Suppressor macrophage (primary cell): ENCODE measurements at places on chromosomes 11 and 22.

DNA sequence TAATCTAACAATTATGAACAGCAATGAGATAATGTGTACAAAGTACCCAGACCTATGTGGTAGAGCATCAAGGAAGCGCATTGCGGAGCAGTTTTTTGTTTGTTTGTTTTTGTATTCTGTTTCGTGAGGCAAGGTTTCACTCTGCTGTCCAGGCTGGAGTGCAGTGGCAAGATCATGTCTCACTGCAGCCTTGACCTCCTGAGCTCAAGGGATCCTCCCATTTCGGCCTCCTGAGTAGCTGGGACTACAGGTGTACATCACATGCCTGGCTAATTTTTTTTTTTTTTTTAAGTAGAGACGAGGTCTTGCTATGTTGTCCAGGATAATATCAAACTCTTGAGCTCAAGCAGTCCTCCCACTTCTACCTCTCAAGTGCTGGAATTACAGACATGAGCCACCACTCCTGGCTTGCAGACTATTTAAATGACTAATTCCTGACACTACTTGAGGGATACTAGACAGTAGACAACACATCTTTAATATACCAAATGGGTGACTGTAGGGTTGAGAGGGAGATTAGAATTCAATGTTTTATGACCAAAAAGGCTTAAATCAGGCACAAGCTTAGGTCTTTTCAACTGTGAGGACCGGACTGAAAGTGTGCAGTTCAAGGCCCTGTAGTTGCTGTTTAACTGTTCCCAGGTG lies 12.7 kb downstream of the OR51B4 start:
- DNase-seq, result no peak

DNA sequence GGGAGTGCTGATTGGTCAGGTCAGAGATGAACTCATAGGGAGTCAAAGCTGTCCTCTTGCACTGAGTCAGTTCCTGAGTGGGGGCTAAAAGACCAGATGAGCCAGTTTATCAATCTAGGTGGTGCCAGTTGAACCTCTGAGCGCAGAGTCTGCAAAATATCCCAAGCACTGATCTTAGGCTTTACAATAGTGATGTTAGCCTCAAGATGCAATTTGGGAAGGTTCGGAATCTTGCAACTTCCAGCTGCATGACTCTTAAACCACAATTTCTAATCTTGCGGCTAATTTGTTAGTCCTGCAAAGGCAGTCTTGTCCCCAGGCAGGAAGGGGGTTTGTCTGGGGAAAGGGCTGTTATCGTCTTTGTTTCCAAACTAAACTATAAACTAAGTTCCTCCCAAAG lies 92.3 kb upstream of the PARVA start:
- no peak for DNase-seq

DNA sequence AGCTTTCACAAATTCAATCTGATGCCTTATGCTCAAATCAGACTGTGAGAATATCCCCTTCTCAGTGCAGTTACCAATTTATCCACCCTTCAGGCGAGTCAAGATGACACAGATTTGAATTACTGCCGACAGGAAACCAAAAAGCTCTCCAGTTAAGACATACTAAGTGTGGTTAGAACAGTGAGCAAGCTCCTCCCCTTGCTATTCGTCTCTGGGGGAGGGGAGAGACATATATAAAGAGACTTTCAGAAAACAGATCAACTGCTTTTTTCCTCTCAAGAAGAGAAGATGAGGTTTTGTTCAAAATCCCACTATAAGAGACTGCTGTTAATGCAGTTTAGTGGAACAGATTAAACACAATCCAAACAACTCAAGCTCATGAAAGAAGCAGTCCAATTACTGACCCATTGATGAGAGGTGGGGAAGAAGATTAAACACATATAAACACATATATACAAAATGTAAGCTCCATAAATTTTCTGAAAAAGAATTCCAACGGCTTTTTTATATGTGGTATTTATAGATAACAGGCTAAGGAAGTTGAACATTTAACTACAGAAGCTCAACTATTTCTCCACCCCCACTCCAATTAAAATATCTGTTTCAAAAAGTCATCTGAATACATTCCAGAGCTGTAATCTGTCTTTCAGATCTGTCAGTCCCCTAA lies 102.7 kb downstream of the MRTFA start:
- DNase-seq, result peak; percentile 68

DNA sequence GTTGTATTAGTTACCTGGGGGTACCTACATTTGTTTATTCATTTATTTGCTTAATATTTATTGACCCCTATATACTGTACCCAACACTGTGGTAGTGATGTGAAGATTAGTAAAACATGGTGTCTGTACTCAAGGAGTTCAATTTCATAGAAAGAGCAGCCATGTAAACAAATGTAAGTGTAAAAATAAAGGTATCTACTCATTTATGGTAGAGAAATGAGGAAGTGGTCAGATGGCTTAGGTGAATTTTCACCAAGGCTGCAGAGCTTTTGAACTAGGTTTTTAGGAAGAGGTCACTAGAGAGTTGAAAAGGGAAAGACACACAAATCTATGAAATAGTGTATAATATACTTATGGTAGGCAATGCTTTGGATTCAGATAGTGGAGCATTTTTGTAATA lies 11.1 kb downstream of the CTR9 start:
- DNase-seq, result no peak

DNA sequence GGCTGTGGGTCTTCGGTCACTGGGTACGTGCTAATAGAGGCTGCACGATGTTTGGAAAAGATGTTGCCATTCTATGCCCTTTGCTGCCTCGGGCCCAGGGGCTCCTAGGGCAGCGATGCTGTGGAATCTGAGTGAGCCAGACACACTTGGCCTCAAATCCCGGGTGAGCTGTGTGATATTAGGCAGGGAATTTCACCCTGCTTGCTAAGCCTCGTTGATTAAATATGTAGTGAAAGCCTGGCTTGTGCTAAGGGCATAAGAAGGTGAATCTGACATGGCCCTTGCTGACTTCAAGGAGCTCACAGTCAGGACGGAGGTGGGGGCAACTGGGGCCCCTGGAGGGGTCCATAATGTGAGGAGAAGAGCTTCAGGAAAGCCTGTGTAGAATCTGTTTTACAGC lies 5.4 kb upstream of the HMOX1 start:
- DNase-seq, result no peak

GRCh38 chr11:114472661-114473060 lies 33.4 kb downstream of the REXO2 start:
- DNase-seq, result no peak

DNA sequence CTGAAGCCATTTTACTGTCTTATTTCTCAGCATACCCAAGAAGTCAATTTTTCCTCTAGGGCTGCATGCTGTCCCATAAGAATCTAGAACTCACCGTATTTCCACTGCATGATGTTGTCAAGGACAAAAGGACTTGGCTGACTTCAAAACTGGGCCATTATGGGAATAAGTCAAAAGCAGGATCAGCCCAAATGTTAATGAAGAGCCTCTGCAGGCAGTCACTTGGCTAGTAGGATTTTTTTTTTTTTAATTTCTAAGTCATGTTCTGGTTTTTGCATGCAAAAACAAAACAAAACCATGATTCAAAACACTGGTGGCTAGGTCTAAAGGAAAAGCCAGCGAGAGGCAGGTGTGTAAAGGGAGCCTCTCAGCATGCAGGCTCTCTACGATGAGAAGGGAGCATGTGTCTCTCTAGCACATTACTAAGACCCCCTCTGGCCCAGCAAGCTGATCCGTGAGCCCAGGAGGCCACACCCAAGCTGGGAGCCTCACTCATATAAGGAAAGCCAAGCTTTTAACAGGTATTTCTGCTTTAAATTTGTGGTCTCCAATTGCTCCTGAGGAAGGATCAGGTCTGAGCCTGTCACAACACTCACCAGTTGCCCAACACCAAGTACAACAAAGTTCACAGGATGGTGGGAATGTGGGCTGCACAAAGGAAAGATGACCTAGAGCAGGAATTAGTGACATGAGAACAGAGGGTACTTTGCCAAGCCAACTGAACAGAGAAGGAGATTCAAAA lies 21.4 kb upstream of the STK33 start:
- no peak for DNase-seq

DNA sequence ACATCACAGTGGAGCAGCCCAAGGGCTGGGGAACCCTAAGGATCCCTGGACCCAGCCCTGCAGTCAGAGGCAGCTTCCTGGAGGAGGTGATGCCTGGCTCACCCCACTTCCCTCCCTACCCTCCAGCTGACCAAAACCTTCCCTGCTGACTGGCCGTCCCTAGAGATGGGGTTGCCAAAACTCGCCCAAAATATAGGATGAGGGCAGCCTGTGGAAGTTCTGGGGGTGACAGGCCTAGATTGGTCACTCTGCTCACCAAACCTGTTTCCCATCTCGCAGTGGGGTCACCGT lies 35.0 kb upstream of the PPARA start:
- DNase-seq, result no peak

DNA sequence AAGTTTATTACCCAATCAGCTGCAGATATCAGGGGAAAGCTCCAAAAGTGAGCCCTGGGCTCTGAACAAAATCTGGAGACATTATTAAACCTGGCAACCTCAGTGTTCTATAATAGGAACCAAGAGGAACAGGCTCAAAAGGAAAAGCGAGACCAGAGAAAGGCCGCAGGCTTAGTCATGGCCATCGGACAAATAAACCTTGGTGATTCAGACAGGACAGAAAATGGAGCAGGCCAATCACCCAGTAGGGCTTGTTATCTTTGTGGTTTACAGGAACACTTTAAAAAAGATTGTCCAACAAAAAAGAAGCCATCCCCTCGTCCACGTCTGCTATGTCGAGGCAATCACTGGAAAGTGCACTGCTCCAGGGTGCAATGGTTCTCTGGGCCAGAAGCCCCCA lies 7.7 kb upstream of the PANX1 start:
- DNase-seq, result no peak

DNA sequence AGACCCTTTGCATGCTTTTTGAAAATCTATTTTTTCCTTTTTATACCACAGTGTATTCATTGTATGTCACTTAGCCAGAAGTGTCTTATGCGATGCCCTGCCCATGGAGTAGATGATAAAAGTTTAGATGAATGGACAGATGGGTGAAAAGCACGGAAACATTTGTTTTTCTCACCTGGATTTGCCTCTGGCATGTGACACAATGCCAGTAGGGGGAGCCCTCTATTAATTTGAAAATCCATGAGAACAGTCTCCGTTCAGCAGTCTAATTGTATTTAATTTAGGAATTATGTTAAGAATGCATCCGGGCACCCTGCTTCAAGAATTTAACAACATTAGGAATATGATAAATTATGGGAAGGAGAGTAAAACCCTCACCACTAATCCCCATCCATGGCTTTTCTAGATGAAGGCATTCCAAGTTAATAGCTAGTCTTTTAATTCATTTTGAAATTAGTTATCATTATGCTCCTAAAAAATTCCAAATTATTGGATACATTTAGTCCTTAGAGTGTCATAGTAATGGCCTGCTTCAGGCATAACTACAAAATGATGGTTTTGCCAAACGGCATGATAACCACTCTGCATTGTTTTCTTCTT lies 55.3 kb upstream of the ALKBH3 start:
- peak; percentile 42 for DNase-seq

DNA sequence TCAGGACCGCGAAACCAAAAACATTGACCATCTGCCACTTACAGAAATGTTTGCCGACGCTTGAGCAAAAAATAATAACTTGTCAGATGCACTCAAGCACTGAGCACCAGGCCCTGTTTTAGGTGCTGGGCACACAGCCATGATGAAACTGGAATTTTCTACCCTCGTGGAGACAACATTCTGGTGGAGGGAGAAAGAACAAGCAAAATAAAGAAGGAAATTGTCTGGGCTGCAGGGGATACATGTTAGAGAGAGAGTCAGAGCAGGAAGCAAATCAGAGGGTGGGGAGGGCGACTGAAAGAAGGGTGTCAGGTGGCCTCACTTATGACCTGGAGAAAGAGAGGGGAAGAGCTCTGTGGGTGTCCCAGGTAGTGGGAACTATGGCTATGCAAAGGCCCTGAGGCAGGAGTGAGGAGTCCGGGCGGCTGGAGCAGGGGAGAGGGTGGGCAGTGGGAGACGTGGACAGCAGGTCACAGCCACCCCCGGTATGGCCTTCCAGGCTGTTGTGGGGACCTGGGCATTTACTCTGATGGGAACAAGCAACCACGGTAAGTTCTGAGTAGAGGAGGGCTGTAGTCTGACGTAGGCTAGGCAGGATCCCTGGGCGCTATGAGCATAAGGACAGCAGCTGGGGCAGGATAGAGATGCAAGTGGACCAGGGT lies 78.8 kb downstream of the MYEOV start:
- no peak for DNase-seq

GRCh38 chr11:70462818-70463477 lies 64.6 kb downstream of the CTTN start:
- DNase-seq, result no peak

- no peak for DNase-seq
Observed at GRCh38 chr11:128620309-128621100, 33.1 kb upstream of the ETS1 start.

DNA sequence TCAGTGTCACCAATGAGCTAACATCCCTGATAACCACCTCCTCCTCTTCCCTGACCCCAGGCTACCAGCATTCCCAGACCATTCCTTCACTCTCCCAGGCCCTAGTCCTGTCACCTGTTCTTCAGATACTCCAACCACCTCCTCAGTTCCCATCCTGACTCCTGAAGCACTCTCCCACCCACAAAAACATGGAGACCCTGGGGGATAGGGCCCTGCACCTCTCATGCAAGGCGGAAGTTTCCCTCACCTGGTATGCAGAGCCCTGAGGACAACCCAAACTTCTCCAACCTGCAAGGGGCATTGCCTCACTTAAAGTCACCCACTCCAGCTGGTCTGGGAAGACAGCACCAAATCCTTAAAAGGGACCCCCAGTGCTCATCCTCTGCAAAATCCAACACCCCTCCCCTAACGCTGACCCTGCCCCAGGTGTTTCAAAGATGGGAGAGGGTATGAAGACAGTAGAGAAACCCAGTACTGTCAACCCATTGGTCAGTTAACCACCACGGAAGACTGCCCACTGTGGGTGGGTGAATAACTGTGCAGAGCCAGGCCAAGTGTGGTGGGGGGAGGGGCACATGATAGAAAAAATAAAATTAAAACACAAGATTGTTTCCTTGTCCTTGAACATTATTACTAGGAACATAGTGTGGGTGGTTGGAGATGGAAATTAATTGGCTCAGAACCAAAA lies 1.4 kb downstream of the TNKS1BP1 start:
- DNase-seq, result no peak

- DNase-seq, result no peak
Observed at GRCh38 chr11:122214567-122214966, 98.6 kb upstream of the BLID start.

GRCh38 chr11:97231231-97231630 lies 841.4 kb downstream of the JRKL start:
- no peak for DNase-seq
